ENCODE measurements at places on chromosomes 16 and 17.

GRCh38 chr17:42212382-42212781 is 18.1 kb upstream of the GHDC start:
- no peak for DNase-seq

DNA sequence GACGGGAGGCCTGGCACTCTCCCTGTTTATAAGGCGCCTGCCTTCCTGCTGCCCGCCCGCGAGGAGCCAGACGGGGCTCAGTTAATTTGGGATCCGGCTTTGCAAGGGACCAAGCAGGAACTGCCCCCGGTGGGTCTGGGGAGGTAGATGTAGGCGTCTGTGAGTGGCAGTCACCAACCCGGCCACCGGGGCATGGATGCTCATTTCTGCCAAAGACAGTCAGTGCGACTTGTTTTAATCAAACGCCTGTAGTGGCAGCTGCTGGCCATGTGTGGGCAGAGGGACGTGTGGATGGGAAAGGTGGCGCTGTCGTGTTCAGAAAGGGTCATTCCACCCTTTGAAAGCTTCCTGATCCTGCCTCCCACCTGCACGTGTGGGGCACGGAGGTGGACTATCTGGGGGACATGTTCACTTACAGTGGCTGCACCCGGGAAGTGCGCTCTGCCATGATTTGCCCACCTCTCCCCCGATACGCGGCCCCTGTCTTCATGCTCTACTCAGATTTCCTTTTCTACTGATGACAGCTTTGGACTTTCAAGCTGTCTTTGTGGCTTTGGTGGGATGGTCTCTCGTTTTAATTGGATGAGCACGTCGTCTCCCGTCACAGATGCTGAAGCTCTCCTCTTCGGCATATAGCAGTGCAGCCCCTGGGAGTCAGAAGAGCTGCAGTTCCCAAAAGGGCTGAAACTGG is 60.3 kb upstream of the CIBAR2 start:
- peak; percentile 10 for DNase-seq

GRCh38 chr17:27810902-27811557 is 10.7 kb upstream of the NOS2 start:
- DNase-seq, result peak; percentile 65

DNA sequence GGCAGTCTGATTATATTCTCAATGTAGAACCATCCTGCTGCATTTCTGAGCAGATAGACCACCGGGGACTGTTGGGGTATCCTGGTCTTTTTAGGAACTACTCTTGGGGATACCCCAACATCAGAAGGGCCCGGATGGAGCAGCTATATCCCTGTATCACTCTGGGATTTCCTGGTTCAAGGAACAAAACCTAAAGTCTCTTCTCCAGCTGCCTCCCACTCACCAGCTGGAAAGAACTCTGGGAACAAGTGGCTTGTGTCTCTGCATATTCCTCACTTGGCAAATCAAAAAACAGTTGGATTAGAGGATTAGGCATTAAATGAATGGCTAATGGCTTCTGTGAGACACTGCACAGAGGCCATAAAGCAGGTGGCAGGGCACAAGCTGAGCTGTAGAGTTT is 62.3 kb upstream of the HS3ST2 start:
- no peak for DNase-seq

DNA sequence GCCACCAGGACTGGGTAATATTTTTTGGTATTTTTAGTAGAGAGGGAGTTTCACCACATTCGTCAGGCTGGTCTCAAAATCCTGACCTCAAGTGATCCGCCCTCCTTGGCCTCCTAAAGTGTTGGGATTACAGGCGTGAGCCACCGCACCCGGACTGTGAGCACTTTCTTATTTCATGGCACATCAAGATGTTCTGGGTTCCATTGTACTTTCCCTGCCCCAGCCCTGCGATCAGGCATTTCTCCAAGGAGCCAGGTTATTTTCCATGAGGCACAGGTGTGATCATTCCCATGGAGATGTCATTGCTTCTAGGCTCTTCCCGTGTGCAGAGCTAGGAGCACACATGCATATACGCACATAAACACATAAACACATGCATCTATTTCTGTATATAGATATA is 2.6 kb upstream of the ANKRD40CL start:
- no peak for DNase-seq

- DNase-seq, result no peak
Measured at GRCh38 chr16:66399930-66400329, 27.2 kb upstream of the BEAN1 start.

DNA sequence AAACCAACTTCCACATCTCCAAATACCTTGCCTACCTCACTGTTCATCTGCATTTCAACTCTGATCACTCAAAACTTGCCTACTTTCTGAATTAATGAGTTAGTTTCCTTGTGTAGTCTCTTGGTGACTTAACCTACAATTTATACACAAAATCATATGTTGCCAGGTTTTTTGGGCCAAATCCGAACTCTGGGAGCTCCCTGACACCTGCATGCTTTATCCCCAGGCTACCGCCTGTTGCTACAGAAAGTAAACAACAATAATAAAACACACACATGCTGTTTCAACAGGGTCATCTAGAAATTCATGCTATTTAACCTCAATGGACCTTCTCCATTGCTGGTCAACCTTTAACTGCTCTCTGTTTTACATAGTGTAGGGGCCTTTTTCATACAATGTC is 104.5 kb upstream of the AXIN2 start:
- DNase-seq, result no peak

DNA sequence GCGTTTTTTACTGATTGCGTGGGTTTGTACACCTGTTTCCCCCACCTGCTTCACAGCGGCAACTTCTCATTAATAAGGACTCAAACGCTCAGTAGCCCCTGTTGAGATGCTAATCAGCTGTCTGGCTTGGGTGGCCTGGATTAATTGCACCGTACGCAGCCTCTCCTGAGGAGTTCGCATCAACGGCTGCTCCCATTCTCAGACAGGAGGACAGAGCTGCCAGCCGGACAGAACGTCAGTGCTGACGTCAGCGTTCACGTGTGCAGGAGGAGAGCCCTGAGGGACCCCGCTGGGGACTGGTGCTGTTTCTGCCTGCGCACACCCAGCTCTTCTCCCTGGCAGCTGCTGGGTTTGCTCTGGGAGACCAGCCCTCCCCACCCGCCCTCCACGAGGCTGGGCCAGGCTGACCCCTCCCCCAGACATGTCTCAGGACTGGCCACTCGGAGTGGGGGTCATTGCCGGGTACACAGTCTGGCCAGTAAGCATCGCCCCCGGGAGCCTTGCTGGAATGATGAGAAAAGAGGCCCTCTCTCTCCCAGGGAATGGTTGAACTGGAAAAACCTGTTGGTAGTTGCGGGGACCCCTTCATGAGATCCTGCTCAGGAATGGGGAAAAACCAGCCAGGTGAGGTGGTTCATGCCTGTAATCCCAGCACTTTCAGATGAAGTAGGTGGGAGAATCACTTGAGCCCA is 5.7 kb upstream of the BANP start:
- no peak for DNase-seq

- no peak for DNase-seq
Measured at GRCh38 chr16:83802135-83802534, 5.6 kb upstream of the HSBP1 start.

- DNase-seq, result peak; percentile 33
Measured at GRCh38 chr16:1054660-1055556, 17.6 kb upstream of the SSTR5 start.

DNA sequence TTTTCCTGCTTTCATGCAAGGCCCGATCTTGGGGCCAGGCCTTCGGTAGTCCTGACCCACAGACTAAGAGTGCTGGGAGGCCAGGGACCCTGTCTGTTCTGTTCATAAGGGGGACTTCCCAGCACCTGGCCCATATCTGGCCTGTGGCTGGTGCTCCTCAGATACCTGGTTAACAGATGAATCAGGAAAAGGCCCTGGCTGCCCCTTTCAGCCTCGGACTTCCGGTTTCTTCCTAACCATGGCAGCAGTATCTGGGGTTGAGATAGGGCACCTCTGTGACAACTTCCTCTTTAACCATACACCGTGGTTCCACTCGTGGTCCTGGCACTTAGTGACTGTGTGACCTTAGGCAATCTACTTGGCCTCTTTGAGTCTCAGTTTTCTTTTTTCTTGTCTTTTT is 18.4 kb downstream of the PLCG2 start:
- DNase-seq, result peak; percentile 78
